ENCODE measurements at places on chromosomes 16 and 17. TPM values are rescaled to one million over a fixed set of nuclear protein-coding genes. Genes with fewer than 3 reads are reported as not detected.

DNA sequence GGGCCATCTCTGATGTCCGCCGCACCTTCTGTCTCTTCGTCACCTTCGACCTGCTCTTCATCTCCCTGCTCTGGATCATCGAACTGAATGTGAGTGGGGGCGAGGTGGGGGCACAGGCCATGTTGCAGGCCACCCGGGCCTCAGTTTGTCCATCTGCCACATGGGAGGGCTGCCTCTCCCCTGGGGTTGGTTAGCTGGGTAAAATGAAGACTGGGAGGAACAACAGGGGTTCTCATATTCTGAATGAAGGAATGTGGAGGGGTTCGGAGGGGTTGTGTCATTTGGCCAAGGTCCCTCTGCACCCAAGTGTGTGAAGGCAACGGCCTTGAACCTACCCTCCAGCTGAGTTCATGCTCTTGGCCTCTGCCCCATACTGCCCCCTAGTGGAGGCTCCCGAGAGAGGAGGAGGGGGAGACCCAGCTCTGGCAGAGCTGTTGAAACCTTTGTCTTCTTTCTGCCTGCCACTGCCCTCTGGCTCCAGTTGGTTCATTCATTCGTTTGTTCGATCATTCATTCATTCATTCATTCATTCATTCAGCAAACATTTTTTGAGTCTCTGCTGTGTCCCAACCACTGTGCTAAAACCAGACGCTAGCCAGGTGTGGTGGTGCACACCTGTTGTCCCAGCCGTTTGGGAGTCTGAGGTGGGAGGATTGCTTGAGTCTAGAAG lies 11.4 kb upstream of the TCAP start:
- H3K27me3 ChIP-seq, result peaks cover 2% of the 10 kb centered on the region
- DNase-seq, result peak; percentile 19
- H3K27ac ChIP-seq, result no peak overlapping the region
- H3K4me1 ChIP-seq, result peaks cover 21% of the 10 kb centered on the region
- no peaks in the 10 kb centered on the region for H3K36me3 ChIP-seq

The WNT3 gene
- 2.4 TPM for total RNA-seq

GRCh38 chr17:66643815-66644710 lies 190.9 kb upstream of the CACNG5 start:
- peaks cover 20% of the 10 kb centered on the region for H3K4me1 ChIP-seq
- peaks cover 25% of the 10 kb centered on the region for H3K36me3 ChIP-seq
- no peak for DNase-seq

GRCh38 chr16:82639263-82639662 lies 12.5 kb downstream of the CDH13 start:
- peak overlapping the region; percentile 71 for H3K27ac ChIP-seq
- no peak for DNase-seq
- H3K4me3 ChIP-seq, result no peak overlapping the region

DNA sequence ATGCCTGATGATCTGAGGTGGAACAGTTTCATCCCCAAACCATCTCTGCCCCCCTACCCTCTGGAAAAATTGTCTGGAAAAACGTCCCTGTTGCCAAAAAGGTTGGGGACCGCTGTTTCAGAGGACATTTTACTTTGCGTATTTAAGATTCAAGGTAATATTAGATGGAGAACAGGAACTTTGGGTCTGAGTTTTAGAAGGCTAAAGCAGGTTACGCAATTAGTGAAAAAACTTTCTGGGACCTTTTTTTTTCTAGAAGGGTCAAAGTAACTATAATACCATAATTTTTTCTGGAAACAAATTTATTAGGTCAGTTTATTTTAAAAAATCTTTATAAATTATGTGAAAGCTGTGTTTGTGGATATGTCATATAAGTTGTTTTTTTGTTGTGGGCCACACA lies 5.8 kb downstream of the TANC2 start:
- peaks cover 61% of the 10 kb centered on the region for H3K4me1 ChIP-seq
- no peak overlapping the region for H3K4me3 ChIP-seq
- peaks cover 23% of the 10 kb centered on the region for H3K36me3 ChIP-seq
- no peak overlapping the region for H3K27ac ChIP-seq
- peaks cover 3% of the 10 kb centered on the region for H3K27me3 ChIP-seq

The AGRP gene
- not detected for total RNA-seq

The CCL17 gene
- total RNA-seq, result not detected

The ADAP2 gene
- 0.59 TPM for total RNA-seq

The CCL13 gene
- not detected for total RNA-seq

GRCh38 chr16:8797364-8798173 lies at the start of the genes PMM2 and TMEM186:
Gene PMM2, plus strand, starts transcription at chr16:8797839. Its CDS starts 44 bp downstream, at chr16:8797883.
Gene TMEM186, minus strand, starts transcription at chr16:8797639. Its CDS starts 25 bp downstream, at chr16:8797614.
- H3K36me3 ChIP-seq, result peaks cover 31% of the 10 kb centered on the region
- peaks cover 38% of the 10 kb centered on the region for H3K4me1 ChIP-seq

DNA sequence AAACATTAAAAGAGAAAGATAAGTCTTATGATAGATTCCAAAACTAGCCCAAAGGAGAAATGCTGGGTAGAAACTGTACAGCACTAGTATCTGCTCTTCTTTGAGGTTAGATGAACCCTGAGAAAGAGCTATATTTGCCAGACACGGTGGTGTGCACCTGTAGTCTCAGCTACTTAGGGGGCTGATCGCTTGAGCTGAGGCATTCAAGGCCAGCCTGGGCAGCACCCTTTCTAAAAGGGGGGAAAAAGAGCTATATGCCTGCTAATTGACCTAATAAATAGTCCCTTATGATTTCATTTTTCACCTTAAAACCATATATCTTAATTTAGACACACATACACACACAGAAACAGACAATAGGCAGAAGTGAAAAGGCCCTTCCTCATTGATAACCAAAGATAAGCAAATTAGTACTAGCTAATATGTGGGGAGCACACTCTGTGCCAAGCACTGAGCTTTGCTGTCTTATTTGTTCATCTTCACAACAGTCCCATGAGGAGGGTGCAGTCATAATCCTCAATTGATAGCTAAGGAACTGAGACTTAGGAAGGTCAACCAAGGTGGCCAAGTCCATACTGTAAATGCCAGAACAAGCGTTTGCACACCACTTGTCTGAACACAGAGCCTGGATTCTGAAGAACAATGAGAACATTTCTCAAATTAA lies 56.6 kb upstream of the NLK start:
- DNase-seq, result no peak
- no peaks in the 10 kb centered on the region for H3K36me3 ChIP-seq
- H3K4me1 ChIP-seq, result peaks cover 25% of the 10 kb centered on the region
- peaks cover 3% of the 10 kb centered on the region for H3K27me3 ChIP-seq
- no peak overlapping the region for H3K4me3 ChIP-seq

DNA sequence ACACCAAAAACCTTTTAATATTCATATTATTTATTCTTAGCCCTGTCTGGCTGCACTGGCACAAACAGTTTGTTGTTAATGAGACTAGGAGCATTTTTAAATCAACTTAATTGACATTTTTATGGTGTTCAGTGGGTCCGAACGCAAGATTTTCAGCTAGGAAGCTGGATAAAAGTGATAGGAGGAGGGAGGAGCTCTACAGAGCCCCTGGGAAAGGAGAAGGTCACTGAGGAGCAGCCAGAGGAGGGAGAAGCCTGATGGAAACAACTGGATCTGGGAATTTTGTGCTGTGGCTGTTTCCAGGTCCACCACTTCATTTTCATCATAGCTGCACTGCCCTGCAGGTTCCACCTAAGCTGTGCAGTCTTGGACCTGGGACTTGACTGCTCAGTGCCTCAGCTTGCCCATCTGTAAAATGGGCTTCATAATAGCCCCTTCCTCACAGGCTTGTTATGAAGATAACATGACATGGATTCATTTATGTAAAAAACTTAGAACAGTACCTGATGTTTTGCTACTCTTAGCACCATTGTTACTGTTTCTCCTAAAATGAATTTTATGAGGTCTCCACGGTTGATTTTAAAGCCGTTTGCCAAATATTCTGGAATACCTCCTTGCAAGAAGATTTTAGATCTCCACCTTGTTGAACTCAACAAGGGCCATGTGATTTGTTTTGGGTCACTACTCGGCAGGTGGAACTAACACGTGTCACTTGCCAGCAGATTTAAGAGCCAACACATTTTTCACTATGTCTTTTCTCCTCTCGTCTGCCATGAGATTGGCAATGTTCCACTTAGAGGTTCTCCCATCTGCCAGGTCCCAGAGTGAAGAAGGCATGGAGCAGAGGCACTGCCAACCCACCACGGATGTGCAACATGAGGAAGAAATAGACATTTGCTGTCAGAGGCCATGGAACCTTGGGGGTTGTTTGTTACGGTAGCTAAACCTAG lies 18.7 kb upstream of the GRIN2A start:
- DNase-seq, result no peak
- no peak overlapping the region for H3K4me3 ChIP-seq
- no peak overlapping the region for H3K27ac ChIP-seq
- H3K4me1 ChIP-seq, result no peaks in the 10 kb centered on the region

All from HFFc6 (cell line).